CD4-positive, alpha-beta T cell treated with Interleukin-15 for 1 hour (primary cell): ENCODE measurements at places on chromosomes 13 and 19.

GRCh38 chr13:107977071-107977574 is 238.2 kb downstream of the LIG4 start:
- no peak for DNase-seq

- no peak for DNase-seq
Measured at GRCh38 chr19:50739132-50739913, 16.2 kb downstream of the CLEC11A start.

DNA sequence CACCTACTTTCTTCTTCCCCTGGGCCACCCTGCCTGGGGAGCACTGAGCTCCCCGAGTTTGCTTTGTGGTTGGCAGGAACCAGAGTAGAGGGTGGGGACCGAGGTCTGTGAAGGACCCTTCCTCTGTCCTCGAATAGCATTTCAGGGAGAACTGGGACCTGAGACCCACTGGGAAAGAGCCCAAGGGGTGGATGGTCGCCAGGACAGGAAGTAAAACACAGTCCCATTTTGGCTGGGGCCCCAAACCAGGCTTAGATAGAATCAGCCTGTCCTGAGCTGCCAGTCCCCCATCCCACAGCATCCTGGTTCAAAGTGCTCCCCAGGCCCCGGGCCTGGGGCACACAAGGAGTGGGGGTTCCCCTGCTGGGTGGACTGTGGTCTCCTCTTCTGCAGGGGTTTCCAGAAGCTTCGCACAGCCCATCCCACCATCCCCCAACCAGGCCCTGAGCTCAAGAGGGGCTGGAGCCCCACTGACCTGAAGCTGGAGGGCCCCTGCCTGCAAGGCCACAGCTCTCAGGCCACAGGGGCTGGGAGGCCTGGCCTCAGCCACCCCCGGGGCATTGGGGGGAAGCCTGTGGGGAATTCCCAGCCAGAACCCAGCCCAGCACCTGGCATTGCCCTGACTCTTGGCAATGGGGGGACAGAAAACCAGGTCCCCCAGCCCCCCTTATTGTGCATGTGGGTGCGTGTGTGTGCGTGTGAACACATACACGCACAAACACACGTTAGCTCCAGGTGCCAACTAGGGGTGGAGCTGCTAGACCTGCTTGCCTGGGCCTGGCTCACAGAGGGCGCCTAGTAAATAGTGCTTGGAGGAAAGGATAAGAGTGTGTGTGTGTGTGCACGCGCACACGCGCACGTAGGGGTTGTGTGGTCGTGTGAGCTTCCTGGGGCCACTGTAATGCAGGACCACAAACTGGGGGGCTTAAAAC is 995 bp upstream of the MKNK2 start:
- DNase-seq = peak; percentile 84

DNA sequence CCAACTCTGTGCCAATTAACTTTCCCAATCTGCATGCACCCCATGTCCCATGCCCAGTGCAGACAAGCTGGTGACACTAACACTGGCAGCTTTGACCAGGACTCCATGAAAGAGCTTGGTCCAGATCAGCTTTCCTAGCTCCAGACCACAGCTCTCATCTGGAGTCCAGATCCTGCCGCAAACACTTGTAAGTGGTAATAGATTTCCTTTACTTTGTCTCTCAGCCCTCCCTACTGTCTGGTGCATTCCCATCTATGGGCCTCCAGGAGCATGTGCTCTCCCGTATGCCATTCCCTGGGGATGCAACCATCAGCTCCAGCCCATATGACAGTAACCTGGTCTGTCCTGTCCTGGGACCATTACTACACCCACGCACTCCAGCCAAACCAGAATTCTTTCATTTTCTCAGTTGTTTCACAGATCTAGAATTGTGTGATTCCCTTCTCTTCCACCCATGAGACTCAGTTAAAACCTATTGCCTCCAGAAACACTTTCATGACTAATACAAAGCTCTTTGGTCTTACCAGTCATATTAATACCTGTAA is 4.9 kb upstream of the STARD13 start:
- no peak for DNase-seq

DNA sequence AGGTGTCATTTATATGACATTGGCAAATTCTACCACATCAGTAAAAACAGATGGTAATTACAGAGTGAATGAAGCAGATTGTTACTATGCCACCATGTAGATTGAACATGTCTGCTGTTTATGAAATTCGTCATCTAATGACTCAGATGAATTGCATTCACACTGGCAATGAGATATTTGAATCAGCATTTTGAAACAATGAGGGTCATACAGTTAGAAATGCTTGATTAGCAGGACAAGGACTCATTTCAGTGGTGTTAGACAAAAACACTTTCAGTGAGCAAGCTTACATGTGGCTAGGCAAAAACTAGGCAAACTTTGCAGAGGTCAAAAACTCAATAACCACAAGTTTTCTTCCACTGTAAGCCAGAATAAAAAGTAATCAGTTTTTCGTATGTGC is 1165.0 kb downstream of the SLITRK1 start:
- no peak for DNase-seq

- DNase-seq = no peak
Measured at GRCh38 chr19:30174791-30175190, 197.4 kb upstream of the ZNF536 start.

DNA sequence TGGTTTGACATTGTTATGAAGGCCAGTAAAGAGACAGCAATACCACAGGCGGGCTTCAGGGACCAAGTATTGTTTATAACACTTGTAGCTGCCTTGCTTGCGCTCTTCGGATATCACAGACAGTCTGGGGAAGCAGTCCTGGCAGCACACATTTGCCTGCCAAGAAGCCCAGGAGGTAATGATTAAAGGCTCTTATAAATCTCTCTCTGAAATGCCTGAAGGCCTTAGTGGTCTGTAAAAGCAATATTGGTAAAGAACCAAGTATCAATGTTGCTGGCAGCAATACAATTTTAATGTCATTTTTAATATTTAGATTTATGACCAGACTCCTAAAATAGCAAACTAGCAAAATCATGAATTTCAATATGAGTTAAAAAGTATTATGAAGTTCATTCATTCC is 1312.4 kb downstream of the PCDH9 start:
- DNase-seq = no peak

DNA sequence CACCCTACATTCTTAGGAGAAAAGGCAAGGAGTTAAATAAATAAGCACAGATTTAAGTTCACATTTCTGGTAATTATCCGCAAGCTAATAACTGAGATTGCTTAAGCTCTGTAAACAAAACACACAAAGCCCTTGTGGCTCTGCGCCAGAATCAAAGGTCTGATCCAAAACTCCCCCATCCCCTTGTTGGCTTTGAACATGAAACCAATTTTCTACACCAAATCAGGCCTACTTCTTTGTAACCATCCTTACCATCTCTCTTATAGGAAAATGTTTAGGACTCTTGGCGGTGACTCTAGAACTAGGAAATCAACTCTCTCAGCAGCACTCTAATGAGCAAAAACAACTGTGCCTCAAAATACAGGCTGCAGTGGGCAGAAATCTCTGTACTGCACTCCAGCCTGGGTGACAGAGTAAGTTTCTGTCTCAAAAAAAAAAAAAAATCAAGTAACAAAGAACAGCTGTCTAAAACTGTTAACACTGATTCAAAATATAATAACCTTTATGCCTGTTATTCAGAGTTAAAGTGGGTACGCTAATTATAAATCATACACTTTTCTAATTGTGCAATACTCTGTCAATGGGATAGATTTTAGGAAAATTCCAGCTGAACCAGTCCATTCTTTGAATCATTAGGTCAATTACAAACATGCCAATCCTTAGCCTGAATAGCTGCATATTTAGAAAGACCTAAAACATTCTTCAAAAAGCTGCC is 25.8 kb downstream of the ABCC4 start:
- no peak for DNase-seq

- DNase-seq = no peak
Measured at GRCh38 chr19:16654140-16654539, 5.8 kb downstream of the SMIM7 start.

GRCh38 chr19:6056282-6056741 is 54.0 kb downstream of the RFX2 start:
- DNase-seq = no peak

DNA sequence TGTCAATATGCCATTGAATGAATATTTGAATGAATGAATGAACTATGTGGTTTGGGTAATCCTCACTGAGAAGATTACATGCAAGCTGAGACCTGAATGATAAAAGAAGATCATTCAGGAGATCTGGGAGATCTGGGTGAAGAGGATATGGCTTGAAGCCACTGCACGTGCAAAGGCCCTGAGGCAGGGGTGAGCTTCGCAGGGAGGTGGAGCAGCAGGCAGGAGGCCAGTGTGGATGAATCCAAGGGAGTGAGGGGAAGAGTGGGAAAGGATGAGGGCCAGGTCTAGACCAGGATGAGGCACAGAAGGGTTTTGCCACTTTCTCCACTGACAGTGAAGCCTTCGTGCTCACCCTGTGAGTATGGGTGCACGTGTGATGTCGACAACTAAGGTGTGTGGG is 49.9 kb downstream of the ERICH4 start:
- no peak for DNase-seq

GRCh38 chr13:96746886-96747285 is 247.4 kb downstream of the OXGR1 start:
- DNase-seq = no peak

DNA sequence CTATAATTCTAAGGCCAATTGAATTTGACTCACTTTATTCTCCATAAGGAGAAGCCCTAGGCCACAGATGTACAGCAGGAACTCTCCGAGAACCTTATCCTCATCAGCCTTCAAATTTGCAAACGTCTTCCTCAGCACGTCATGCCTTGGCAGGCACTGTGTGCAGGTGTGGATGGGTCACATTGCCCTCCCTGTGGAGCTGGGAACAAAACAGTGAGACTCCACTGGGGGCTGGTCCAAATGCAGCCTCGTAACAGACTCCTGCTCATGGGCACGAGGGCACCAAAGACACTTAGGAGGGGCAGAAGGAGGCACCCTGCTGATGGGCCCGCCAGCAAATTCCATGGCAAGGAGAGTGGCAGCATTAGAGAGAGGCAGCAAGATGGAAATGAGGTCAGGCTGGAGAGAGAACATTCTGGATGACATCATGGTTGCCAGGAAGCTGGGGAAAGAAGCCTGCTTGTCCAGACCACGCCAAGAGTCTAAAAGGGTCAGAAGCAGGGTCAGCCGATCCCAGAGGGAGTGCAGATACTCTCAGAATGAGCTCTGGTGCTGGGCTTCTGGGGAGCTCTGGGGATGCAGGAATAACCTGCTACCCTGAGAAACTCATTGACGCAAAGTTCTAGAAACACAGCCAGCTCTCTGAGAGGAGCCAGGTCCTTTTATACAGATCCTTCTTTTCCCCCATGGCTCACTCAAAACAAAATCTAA is 242.2 kb downstream of the B3GLCT start:
- DNase-seq = no peak

DNA sequence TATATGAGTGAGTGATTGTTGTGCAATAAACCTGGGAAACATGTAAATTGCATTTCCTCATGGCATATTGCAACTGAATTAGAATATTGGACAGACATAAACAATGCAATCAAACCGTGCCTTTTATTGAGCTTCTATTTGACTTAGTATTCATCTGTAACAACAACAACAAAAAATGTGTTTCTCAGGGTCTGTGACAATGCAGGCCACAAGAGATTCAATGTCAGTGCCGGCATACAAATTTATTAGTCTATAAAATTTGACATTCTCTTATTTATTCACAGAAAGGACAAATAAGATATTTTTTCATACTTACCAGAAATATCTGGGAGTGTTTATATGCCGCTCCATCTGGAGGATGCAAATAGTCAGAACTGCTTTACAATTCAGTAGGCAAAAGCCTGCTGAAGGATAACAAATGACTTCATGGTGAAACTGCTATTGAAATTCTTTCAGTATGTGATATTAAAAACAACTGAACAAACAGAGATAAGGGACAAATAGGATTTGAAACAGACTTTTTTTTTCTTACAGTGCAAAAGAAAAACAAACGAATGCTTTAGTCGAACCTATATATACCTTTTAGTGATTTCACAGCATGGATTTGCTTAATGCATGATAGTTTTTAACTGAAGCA is 77.2 kb downstream of the DACH1 start:
- DNase-seq = no peak

GRCh38 chr19:46977548-46977947 is 42.1 kb upstream of the NPAS1 start:
- DNase-seq = no peak

GRCh38 chr19:46031781-46032596 is 8.8 kb downstream of the IGFL4 start:
- no peak for DNase-seq

DNA sequence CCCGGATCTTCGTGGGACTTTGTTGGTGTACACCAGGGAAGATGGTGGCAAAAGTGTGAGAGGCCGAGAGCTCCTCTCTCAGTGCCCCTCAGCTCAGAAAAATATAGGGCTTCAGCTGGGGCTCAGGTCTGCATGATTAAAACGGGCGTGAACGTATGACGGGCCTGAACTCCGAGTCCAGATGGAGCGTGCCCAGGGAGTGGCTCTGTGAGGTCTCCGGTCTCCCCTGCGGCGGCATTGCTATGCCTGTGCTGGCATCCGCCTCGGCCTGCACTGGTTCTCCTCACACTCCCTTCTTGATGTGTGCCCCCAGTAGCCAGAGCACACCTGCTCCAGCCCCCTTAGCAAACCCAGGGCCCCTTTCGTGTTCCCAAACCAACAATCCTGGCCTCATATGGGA is 82.0 kb downstream of the TEX29 start:
- DNase-seq = no peak

GRCh38 chr19:27765912-27766725 is 1446.8 kb downstream of the UQCRFS1 start:
- DNase-seq = no peak

- DNase-seq = no peak
Measured at GRCh38 chr13:35909837-35910540, 221.2 kb downstream of the DCLK1 start.

DNA sequence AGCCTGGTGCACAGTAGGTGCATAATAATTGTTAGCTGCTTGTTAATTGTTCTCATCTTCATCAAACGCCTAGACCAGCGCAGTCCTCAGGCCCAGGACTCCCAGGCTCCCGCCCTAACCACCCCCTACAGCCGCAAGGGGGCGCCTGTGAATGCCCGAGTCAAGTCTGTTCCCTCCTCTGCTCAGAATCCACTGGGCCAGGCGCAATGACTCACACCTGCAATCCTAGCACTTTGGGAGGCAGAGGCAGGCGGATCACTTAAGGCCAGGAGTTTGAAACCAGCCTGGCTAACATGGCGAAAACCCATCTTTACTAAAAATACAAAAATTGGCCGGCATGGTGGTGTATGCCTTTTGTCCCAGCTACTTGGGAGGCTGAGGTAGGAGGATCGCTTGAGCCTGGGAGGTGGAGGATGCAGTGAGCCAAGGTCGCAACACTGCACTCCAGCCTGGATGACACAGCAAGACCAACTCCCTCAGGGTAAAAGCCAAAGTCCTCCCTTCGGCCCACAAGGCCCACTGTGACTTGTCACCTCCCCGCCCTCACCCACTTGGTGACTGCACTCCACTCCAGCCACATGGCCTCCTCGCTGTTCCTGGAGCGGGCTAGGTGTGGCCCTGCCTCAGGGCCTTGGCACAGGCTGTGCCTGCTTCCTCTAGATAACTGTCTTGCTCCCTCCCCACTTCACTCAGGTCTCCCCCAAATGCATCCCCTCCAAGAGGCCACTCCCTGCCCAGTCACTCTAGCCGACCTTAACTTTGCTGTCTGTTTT is 9.1 kb downstream of the ZNF653 start:
- peak; percentile 56 for DNase-seq
